ENCODE measurements at places on chromosomes 4 and X.

GRCh38 chrX:101360390-101360789, 11.8 kb upstream of the TIMM8A start:
- DNase-seq = no peak

DNA sequence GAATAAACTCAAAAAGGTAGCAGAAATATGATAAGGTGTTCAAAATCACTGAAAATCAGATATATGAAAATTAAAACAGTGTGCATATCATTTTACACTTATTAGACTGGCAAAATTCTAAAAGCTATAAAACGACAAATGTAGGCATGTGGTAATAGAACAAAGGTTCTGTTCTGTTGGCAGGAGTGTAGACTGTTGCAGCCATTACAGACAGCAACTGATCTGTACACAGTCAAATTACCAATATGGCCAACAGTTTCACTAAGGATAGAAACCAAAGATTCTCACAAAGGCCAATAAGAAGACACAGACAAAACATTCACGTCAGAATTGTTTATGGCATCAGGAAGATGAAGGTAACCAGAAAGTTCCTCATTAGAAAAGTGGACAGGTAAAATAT, 112.8 kb upstream of the PLS3 start:
- DNase-seq = no peak

- no peak for DNase-seq
These were observed 2747.1 kb downstream of the PCDH7 start for GRCh38 chr4:33467291-33467690.

DNA sequence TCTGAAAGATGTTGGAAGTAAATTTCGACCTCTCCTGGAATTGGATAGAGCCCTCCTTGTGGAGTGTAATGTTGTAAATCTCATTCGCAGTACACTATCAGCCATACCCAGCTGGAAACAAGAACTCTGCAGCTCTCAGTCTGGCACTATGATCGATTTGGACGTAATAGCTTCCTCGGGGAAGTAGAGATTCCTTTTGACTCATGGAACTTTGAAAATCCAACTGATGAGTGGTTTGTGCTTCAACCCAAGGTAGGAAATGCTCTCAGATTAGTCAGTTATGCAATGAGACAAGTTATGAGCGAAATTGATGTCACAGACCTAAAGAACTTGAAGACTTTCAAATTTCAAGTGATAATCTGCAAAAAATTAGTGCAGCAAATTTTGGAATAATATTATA, 103.9 kb downstream of the SYTL5 start:
- no peak for DNase-seq

DNA sequence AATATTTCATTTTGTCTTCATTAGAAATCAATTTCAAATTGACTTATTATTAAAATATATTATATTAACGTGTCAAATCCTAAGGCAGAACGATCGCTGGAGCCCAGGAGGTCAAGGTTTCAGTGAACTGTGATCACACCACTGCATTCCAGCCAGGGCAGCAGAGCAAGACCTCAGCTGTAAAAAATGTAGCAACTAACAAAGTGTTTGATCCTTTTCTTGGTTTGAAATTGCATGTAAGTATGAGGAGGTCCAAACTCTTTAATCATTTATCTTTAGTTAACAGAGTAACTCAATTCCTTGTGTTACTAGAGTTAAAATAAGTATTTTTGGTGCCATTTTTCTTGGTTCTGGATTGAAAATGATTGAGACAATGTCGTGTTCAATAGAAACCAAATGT, 1033.9 kb downstream of the NLGN4X start:
- no peak for DNase-seq

All from right lung (tissue), 10 donors.